ENCODE measurements at places on chromosomes 3 and 15. TPM values are rescaled to one million over a fixed set of nuclear protein-coding genes. Genes with fewer than 3 reads are reported as not detected.

CYP11A1 gene
- total RNA-seq = not detected

PDE12 gene
- 13.8 TPM for total RNA-seq

LXN gene
- 76.1 TPM for total RNA-seq

MTFMT gene
- total RNA-seq = 10.3 TPM

RASGRF1 gene
- total RNA-seq = not detected

APBA2 gene
- 42.6 TPM for total RNA-seq

FETUB gene
- total RNA-seq = not detected

CEP152 gene
- 7.4 TPM for total RNA-seq

SSUH2 gene
- under 0.01 TPM for total RNA-seq

ZNF385D gene
- 0.27 TPM for total RNA-seq

SPTSSB gene
- not detected for total RNA-seq

PROS1 gene
- 4.3 TPM for total RNA-seq

IL17RE gene
- total RNA-seq = 0.18 TPM

PAK6 gene
- not detected for total RNA-seq

RTP3 gene
- not detected for total RNA-seq

DNAJC17 gene
- total RNA-seq = 45.4 TPM

RNF13 gene
- 38.0 TPM for total RNA-seq

FMN1 gene
- 0.56 TPM for total RNA-seq

EMC7 gene
- 30.2 TPM for total RNA-seq

CFAP100 gene
- not detected for total RNA-seq

IFT122 gene
- total RNA-seq = 16.8 TPM

NOX5 gene
- under 0.01 TPM for total RNA-seq

CD200 gene
- total RNA-seq = 3.6 TPM

Data from endothelial cell of coronary artery (primary cell).